ENCODE measurements at places on chromosomes 1 and 21.

GRCh38 chr1:7538849-7539768 lies 232.0 kb upstream of the VAMP3 start:
- DNase-seq, result no peak

- peak; percentile 49 for DNase-seq
Measured at GRCh38 chr21:34073749-34074282, 438 bp downstream of the MRPS6 start.

GRCh38 chr21:46094401-46095082 lies 3.4 kb upstream of the COL6A2 start:
- DNase-seq, result no peak

DNA sequence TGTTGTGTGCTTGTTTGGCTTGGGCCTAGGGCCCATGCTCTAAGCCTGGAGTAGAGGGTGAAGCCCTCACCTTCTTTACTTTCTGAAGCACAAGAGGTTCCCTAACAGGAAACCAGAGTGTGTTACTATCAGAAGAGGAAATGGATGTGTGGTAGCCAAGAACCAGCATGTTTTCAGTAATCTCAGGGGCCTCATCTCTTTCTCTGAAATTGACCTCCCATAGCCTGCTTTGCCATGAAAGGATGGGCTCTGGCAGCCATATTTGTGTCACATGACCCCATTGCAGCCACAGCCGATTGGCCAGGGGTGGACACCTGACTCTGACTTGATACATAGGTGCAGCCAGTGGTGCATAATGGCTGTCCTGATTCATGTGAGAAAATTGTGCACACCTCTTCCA lies 18.6 kb downstream of the A3GALT2 start:
- DNase-seq, result no peak

DNA sequence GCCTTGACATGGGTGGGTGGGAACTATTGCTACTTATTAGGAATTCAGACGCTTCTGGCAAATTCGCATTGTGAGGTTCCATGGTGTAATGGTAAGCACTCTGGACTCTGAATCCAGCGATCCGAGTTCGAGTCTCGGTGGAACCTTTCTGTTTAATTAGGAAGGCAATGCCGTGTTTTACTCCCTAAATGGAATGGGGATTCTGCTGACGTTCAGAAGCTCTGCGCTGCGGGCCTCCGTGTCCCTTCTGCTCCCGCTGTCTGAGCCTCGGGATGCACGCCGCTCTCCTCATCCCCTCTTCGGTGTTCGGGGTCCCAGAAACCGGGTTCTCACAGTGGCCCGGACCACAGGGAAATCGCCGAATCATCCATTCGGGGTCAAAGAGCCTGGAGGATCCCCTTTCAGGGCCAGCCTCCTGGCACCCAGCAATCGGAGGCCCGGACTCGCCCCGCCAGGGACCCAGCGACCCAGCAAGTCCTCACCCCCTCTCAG lies 280.3 kb downstream of the FAM72C start:
- no peak for DNase-seq

DNA sequence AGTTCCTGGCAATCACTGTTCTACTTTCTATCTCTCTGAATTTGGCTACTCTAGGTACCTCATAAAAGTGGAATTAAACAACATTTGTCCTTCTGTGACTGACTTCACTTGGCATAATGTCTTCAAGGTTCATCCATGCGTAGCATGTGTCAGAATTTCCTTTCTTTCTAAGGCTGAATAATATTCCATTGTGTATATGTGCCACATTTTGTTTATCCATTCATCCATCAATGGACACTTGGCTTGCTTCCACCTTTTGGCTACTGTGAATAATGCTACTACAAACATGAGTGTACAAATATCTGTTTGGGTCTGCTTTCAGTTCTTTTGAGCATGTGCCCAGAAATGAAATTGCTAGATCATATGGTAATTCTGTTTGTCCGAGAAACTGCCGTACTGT lies 14.7 kb downstream of the CACHD1 start:
- no peak for DNase-seq

- no peak for DNase-seq
Measured at GRCh38 chr1:152969036-152969435, 1.4 kb upstream of the SPRR4 start.

GRCh38 chr1:222928212-222928611 lies 113.4 kb downstream of the DISP1 start:
- no peak for DNase-seq

DNA sequence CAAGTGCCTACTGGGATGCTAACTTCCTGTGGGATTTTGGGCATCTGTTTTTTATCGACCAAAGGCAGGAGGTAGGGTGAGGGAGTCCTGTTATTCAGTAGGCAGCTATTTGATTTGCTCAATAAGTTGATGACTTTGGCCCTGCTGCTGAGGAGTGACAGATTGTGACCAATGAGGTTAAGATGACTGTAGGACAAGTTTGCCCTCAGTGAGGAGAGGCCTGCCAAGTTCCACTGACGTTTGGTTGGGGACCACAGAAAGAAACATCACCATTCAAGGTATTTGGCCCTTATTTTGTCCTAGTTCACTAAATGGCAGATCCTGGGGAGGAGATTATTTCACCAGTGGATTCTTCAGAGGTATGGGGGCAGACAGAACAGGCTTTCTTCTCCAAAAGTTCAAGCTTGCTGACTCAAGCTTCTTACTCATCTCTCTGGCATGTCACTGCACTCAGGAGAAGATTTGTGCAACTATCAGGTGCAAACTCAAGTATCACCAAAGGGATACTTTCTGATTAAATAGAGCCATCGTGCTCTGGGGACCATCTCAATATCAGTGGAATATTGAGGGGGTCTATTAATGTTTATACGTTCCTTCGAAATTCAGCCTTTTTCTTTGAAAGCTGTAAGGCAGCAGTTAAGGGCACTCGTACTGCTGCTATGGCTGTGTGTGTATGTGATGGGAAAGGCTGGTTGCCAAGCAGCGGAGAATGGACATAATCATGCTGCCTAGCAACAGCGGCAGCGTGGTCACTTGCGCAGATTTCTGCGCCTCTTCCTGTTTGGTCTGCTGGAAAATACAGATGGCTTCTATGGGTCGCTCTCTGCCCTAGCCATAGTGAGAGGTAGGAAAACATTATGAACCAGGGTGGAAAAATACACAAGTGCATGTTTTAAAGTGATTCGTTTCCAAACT lies 78.7 kb downstream of the PBX1 start:
- DNase-seq, result no peak

GRCh38 chr1:220421508-220421907 lies 106.4 kb upstream of the MARK1 start:
- no peak for DNase-seq

DNA sequence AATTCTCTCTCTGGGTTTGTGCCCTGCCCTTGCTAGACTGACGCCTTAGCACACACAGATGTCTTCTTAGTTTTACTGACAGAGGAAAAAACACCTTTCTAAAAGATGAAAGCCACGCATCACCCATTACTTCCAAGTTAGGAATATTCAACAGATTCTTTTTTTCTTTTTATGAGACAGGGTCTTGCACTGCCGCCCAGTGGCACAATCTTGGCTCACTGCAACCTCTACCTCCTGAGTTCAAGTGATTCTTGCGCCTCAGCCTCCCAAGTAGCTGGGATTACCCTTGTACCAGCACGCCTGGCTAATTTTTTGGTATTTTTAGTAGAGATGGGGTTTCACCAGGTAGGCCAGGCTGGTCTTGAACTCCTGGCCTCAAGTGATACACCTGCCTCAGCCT lies 169.2 kb downstream of the APP start:
- DNase-seq, result no peak

GRCh38 chr1:195071461-195071860 lies 1536.8 kb downstream of the KCNT2 start:
- no peak for DNase-seq

GRCh38 chr21:42413500-42413899 lies 9.8 kb downstream of the UBASH3A start:
- peak; percentile 43 for DNase-seq

- peak; percentile 30 for DNase-seq
Measured at GRCh38 chr1:109910963-109911798, 532 bp downstream of the CSF1 start.

- DNase-seq, result no peak
Measured at GRCh38 chr21:18917622-18918021, 514.0 kb upstream of the TMPRSS15 start.
